Activated CD8-positive, alpha-beta memory T cell treated with anti-CD3 and anti-CD28 coated beads for 1 hour (primary cell): ENCODE measurements at places on chromosomes 2 and 18.

GRCh38 chr2:187078297-187078696 lies 229.3 kb upstream of the ZSWIM2 start:
- no peak for DNase-seq

GRCh38 chr2:139296672-139297209 lies 516.6 kb upstream of the NXPH2 start:
- DNase-seq = no peak

DNA sequence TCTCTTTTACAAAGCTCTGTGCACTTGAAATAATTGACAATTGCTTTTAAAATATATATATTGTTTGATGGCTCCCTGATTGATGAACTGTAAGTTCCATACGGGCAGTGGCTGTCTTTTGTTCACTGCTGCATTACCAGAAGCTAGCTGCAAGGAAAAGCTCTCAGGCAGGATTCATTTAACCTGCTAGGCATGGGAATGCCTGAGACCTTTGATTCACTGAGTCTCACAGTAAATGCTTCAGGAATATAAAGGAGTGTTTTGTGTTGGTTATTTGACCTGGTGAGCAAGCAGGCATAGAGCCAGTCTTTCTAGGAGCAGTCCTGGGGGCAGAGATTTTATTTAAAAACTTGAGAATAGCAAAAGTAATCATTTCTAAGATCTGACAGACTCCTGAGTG lies 193.2 kb upstream of the ITGA4 start:
- DNase-seq = no peak

DNA sequence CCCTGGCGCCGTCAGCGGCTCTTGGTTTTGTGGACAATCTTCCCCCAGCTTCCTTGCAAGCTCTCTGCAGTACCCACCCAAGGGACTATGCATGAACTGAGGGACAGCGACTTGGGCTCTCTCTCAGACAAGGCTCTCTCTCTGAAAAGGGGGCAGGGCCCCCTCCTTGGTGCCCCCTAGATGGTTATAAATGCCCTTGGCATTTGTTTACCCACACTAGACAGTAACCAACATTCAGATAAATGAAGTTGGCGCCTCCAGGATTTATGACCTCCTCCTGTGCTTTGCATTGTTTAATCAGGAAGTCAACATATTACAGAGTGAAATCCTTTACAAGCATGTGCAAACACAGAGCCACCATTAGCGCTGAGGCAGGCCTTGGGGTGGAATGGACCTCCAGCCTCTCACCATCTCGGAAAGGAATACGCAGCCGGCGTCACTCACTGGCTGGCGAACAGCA lies 547.4 kb upstream of the ID2 start:
- no peak for DNase-seq

- DNase-seq = no peak
These were observed 53.2 kb downstream of the ANO7 start for GRCh38 chr2:241241669-241242068.

DNA sequence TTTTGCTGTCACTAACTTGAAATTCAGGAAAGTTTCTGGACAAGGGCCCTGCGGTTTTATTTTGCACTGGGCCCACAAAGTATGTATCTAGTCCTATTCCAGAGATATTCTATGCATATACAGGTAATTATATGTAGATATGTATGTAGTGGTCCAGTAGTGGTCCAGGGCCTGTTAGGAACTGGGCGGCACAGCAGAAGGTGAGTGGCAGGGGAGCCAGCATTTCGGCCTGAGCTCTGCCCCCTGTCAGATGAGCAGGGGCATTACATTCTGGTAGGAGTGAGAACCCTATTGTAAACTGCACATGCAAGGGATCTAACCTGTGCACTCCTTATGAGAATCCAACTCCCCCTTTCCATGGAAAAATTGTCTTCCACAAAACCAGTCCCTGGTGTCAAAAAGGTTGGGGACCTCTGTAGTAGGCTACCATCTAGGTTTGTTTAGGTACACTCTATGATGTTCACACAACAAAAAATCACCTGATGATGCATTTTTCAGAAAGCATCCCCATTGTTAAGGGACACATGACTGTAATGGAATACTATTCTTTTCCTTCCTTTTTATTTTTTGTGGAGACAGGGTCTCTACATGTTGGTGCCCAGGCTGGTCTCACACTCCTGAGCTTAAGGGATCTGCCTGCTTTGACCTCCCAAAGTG lies 2.8 kb upstream of the PPP4R3B start:
- no peak for DNase-seq

GRCh38 chr2:166343467-166343866 lies 32.3 kb downstream of the SCN9A start:
- DNase-seq = no peak

- DNase-seq = no peak
These were observed 35.5 kb upstream of the TMEM200C start for GRCh38 chr18:5930789-5931188.
